ENCODE measurements at places on chromosomes 7 and 10.

GRCh38 chr7:50959991-50960390 is 177.3 kb upstream of the GRB10 start:
- no peak for DNase-seq

DNA sequence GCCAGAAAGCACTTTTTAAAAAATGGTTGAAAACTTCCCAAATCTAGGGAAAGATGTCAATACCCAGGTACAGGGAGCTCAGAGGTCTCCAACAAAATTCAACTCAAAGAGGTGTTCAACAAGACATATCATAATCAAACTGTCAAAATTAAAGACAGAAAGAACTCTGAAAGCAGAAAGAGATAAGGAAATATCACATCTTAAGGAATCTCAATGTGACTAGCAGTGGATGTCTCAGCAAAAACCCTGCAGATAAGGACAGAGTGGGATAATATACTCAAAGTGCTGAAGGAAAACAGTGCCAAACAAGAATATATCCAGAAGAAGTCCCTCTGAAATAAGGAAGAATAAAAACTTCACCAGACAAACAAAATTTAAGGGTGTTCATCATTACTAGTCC is 13.0 kb upstream of the GSTK1 start:
- DNase-seq: no peak

GRCh38 chr10:58698777-58699356 is 186.2 kb downstream of the BICC1 start:
- DNase-seq: no peak

GRCh38 chr7:138458576-138459412 is 1.3 kb upstream of the TRIM24 start:
- peak; percentile 97 for DNase-seq

- no peak for DNase-seq
These were observed 272.6 kb downstream of the DOCK4 start for GRCh38 chr7:111933609-111934008.

GRCh38 chr7:93957767-93958166 is 36.2 kb downstream of the GNG11 start:
- no peak for DNase-seq

DNA sequence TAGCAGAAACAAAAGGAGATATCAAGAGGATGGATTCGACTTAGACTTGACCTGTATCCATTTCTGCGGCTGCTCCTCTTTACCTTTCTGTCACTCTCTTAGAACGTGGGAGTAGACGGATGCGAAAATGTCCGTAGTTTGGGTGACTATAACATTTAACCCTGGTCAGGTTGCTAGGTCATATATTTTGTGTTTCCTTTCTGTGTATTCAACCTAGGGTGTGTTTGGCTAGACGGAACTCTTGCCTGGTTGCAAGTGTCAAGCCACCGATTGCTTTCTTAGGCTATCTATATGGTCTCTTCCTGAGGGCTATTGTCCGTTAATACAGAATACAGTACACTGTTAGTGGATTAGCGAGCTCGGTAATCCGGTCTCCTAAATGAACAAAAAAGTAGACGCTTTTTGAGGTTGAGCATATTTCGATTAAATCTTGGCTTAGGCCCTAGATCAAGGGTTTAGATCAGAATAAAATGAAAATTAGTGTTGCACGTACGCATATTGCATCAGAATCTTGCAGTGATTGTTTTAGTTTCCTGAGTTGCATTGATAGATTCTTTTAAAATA is 1.2 kb downstream of the PTEN start:
- no peak for DNase-seq

GRCh38 chr7:29216128-29216527 is 21.6 kb downstream of the CHN2 start:
- no peak for DNase-seq

DNA sequence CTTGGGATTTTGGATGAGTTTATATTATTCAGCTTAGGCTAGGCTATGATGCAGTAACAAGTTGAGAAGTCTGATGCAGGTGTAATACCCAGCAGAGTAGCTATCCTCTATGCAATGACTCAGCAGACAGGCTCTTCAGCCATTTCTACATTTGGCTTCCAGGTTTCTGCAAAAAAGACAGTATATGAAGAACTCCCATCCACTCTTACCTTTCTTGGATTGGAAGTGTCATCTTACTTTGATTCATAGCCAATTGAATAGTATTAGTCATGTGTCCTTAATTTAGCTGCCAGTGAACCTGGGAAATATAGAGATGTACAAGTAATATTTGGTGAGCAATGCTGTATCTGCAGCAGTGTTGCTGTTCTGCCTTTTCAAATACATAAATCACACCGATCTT is 127.8 kb upstream of the NPSR1 start:
- DNase-seq: no peak

GRCh38 chr7:75018570-75019364 is 54.3 kb downstream of the CASTOR2 start:
- no peak for DNase-seq

DNA sequence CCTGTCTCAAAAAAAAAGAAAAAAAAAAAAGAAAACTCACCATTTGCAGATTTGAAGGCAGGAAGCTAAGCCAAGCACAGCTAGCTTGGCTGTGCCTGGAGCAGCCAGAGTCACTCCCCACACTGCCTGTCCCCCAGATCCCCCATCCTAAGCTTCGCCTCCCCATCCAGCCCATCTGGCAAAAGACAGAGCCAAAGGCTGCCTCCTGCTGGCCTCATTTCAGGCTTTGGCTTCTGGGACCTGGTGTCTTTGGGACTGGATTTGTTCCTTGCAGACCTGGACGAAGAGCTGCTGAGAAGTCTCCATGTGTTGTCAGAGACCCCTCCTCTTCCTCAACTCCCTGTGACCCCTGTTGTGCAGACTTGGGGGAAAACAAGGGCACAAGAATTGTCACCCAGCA is 8.1 kb downstream of the ASL start:
- DNase-seq: no peak

DNA sequence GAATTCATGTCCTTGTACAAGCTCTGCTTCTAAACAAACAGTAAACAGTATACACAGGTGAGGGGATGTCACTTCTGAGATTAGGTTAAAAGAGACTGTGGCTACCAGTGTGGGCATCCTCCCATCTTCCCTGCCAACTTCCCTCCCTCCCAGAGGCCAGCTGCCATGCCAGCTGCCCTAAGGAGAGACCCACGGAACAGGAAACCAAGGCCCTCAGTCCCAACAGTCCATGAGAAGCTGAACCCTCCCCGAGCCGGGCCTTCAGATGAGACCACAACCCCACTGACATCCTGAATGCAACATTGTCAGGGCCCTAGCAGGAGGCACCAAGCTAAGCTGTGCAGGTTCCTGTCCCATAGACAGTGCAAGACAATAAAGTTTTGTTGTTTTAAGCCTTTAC is 106.1 kb downstream of the CTBP2 start:
- DNase-seq: no peak

- DNase-seq: no peak
These were observed 97.7 kb upstream of the RPA3 start for GRCh38 chr7:7816084-7816483.

- no peak for DNase-seq
These were observed 510.2 kb downstream of the RPS24 start for GRCh38 chr10:78543749-78544362.

DNA sequence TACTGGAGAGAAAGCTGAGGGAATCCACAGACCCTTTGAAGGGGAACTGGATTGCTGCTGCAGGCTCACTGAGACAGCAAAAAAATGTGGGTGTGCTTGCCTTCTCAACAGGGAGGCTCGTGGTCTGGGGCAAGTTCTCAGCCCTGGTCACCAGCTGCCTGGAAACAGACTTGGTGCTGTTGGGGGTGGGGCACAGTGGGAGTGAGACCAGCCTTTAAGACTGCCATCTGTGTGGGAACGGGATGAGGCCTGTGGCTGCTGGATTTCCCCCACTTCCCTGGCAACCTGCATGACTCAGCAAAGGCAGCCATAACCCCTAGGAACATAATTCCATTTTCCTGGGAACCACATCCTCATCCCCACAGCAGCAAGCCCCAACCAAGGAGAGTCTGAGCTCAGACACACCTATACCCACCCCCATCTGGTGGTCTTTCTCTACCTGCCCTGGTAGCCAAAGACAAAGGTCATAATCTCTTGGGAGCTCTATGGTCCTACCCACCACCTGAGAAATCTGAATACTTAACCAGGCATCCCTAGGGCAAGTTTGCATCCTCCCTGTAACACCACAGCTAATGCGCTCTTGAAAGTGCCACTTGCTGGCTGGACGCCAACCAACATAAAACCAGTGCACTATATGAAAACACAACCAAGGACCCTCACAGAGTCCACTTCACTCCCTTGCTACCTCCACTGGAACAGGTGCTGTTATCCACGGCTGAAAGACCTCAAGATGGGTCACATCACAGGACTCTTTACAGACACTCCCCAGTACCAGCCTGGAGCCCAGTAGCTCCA is 45.0 kb upstream of the TFEC start:
- DNase-seq: no peak

DNA sequence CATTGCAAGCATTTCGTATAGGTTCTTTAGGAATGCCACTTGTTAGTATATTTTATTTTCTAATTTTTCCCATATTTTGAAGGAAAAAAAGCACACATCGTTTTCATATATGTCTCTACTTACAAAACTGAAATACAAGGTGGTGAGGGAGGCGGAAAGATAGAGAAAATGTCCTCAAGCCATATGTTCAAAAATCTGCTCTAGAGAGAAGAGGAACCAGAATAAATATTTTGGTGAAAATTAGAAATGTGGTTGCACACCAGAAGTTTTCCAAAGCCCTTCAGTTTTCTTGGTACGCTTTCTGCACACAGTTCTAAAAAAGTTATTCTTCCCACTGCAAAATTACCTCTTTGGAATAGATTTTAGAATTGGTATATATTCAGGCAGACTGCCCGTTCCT is 107.4 kb upstream of the RHOBTB1 start:
- no peak for DNase-seq

- DNase-seq: no peak
These were observed 60.3 kb upstream of the PLXNA4 start for GRCh38 chr7:132636581-132636980.

- DNase-seq: no peak
These were observed 106.2 kb downstream of the REEP3 start for GRCh38 chr10:63627396-63627795.

DNA sequence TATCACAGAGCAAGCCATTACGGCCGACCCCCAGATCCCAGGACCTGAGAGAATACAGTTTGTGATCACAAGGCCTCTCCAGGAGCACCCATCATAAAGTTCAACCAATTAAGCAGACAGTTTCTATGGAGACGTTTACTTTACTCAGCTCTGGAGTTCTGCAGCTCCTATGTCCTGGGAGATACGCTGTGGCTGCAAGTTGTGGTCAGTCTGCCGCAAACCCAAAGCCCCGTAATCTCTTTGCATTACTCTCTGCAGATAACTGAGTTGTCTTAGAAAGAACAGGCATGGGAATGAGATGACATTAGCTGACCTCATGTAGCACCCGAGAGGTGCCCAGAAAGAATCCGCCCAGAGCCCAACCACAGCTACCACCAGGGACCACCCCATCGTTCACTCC is 305.1 kb downstream of the FGFR2 start:
- DNase-seq: no peak

DNA sequence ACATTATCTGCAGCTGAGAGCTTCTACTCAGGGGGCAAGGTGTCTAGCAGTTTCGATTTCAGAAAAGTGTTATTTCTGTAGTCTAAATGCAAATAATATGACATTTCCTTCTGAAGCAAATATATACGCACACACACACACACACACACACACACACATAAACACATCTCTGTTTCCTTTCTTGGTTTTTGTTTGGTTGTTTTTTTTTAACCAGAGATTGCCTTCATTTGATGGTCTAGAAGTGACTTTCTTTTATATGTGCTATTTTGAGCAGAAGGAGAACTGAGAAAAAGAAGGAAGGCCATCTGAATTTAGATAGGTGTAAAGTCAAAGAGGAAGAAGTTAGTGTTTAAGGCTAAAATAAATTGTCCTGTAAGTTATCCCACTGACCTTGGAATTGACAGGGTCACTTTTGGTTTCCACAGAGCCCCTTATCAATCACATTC is 142.2 kb downstream of the TRIL start:
- DNase-seq: no peak

GRCh38 chr10:101019440-101019703 is 11.6 kb downstream of the PDZD7 start:
- DNase-seq: no peak
